ENCODE measurements at places on chromosomes 12 and 14.

GRCh38 chr12:127257366-127257935 is 1009.5 kb upstream of the TMEM132C start:
- no peak for DNase-seq

DNA sequence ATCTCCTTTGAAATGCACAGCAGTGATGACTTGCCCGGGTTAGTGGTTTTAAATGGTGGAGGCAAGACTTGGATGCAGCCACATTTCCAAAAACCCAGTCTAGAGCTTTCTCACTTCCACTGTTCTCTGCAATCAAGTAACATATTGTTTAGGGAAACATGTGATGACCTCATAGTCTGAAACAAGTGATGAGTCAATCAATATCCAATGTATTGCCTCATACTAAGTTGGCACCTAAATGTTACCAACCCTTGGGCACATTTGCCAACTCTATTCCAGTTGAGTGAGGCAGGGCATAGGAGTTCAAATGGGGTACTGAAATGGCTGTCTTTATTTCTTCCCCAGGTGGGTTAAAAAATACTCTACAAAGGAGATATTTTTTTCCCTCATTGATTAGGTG is 1105.4 kb downstream of the VRK1 start:
- no peak for DNase-seq

- no peak for DNase-seq
These were observed 15.9 kb downstream of the KRT85 start for GRCh38 chr12:52351196-52352059.

- DNase-seq, result no peak
These were observed 69.0 kb downstream of the MVK start for GRCh38 chr12:109642506-109643132.

DNA sequence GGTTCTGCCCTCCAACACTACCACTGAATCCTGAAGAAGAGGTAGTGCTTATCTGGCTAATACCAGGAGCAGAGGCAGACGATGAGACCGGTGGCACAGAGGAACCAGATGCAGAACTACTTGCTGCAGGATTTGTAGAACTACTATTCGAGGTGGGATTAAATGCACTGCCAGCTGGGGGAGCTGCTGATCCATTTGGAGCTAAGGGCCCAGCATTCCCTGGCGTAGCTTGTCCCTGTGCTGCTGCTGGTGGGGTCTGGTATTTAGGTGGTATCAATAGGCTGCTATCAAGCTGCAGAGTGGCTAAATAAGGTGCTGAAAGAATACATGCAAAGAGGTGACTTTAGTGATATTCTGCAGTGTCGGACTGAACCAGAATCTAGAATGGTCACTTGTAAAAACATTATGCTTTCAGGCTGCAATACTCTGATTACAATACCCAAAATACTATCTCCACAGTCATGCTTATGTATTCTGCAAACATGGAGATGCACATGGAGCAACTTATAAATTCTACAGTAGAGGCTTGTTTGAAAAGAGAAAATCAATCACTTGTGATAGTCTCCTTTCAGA is 294.2 kb downstream of the MED13L start:
- DNase-seq, result no peak

DNA sequence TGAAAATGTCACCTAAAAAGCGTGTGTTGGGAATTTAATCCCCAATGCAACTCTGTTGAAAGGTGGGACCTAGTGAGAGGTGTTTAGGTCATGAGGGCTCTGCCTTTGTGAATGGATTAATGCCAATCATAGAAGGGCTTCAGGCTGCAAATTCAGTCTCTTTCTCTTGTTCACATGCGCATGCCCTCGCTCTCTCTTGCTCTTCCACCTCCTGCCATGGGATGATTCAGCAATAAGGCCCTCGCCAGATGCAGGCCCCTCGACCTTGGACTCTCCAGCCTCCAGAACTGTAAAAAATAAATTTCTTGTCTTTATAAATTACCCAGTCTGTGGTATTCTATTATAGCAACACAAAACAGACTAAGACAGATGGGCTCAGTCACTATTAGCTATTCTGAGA is 55.4 kb downstream of the PLXNC1 start:
- DNase-seq, result no peak

DNA sequence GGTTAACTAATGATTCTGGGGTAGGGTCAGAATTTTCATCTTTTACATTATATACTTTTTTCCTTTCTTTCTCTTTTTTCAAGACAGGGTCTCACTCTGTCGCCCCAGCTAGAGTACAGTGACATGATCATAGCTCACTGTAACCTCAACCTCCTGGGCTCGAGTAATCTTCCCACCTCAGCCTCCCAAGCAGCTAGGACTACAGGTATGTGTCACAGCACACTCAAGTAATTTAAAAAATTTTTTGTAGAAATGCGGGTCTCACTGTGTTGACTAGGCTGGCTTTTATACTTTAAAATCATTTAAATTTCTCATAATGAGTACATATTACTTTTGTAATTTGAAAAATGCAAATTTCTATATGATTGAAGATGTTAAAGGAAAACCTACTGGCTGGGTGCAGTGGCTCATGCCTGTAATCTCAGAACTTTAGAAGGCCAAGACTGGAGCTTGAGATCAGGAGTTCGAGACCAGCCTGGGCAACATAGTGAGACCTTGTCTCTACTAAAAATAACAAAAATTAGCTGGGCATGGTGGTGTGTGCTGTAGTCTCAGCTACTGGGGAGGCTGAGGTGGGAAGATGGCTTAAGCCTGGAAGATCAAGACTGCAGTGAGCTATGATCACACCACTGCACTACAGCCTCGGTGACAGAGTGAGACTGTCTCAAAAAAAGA is 25.7 kb downstream of the R3HDM2 start:
- DNase-seq, result no peak

DNA sequence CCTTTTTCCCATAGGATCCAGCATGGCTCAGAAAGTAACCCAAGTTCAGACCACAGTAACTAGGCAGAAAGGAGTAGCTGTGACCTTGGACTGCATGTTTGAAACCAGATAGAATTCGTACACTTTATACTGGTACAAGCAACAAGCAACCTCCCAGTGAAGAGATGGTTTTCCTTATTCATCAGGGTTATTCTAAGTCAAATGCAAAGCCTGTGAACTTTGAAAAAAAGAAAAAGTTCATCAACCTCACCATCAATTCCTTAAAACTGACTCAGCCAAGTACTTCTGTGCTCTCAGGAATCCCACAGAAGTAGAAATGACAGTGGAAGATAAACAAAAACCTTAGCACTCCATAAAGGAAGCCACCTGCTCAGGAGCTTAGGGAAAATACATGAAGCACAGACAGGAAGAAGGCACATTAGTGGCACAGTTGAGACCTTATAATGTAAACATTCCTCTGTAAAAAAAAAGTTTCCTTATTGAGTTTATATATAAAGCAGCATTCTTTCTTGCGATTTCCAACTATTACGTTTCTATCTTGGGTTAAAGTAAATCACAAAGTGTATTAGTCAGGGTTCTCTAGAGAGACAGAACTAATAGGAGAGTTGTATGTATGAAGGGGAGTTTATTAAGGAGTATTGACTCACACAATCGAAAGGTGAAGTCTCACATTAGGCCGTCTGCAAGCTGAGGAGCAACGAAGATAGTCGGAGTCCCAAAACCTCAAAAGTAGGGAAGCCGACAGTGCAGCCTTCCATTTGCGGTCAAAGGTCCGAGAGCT is 398.4 kb downstream of the DAD1 start:
- DNase-seq, result no peak

- DNase-seq, result no peak
These were observed 1.2 kb downstream of the ATF7 start for GRCh38 chr12:53624956-53625355.

GRCh38 chr12:53950437-53950773 is 4.3 kb upstream of the HOXC12 start:
- DNase-seq, result no peak

GRCh38 chr12:90021795-90022440 is 313.3 kb upstream of the ATP2B1 start:
- DNase-seq, result no peak

DNA sequence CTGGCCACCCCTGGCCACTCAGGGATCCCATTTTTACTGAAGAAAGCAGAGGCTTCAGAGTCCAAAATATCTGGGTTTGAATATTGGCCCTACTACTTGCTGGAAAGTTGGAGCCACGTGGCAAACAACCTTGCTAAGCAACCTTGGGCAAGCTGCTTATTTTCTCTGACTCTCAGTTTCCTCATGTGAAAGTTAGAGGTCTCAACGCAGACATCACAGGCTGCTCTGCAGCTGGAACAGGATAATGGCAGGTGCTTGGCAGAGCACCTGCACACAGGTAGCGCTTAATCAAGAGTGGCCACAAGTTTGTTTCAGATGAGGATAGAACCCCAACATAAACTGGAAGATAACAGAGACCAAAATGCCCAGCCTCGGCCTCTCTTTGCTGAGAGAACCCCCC is 28.1 kb upstream of the CCND2 start:
- DNase-seq, result no peak

- DNase-seq, result no peak
These were observed at the start of gene RIPK3 for GRCh38 chr14:24339284-24340151. TSS of gene RIPK3 (minus strand) at chr14:24339991. CDS start at chr14:24339826, 165 bp downstream.

DNA sequence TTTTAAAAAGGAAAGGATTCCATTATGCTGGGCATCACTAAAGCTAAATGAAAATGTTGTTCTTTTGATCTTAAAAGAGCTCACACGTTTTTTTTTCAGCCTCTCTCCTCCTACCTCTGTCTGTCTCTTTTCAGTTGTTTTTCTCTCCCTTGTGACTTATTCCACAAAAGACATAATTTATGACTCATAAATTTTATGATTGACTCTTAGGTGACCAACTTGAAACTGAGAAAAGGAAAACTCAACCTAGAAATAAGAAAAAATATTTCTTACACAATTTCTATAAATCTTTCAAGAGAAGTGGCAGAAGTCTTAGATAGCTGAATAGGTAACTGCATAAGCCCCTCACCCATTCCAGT is 227.7 kb upstream of the DDHD1 start:
- DNase-seq, result no peak

GRCh38 chr12:39490500-39491282 is 47.8 kb upstream of the KIF21A start:
- DNase-seq, result no peak
